ENCODE measurements at places on chromosomes 16 and 17.

- DNase-seq: no peak
Measured at GRCh38 chr16:49461517-49461951, 87.9 kb downstream of the C16orf78 start.

GRCh38 chr16:66824006-66824405, 6.8 kb downstream of the NAE1 start:
- DNase-seq: no peak

DNA sequence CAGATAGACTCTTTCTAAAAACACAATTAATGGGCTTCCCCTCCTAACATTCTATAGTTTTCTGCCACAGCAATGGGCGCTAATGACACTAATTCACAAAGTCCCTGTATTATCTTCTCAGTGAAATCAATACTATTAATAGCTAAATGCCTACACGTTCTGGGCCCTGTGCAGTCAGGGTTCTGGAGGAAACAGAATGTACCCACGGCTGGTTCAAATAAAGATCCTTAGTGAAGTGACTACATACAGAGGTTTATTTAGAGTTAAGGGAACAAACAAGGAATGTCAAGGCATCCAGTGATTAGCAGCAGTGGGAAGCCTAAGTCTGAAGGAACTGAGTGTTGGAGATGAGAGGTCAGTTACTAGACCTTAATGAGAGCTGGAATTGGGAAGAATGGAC, 43.5 kb upstream of the MTMR4 start:
- no peak for DNase-seq

DNA sequence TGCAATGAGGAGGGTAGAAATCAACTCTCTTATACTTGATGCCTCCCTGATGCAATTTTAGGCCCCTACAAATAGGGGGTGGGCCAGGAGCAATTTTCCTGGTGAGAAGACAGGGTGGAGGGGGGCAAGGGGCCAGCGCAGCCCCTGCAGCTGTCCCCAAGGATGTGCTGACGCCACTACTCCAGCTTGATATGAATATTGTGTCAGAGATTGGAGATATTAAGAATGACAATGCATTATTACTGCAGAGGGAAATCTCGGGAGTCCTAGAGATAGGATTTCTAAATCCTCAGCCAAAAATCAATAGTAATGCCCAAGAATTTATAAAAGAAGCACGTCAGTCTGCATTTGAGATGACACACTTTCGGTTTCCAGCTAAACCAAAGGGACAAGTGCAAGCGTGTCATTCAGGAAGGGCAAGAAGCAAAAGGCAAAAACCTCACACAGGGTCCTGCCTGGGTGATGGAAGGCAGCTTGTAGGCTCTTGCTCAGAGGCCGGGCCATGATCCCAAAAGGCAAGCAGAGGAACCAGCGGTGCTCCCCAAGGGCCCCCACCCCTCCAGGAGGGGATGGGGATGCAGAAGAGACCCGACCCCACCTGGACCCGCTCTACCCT, 178.8 kb downstream of the C16orf78 start:
- DNase-seq: no peak

DNA sequence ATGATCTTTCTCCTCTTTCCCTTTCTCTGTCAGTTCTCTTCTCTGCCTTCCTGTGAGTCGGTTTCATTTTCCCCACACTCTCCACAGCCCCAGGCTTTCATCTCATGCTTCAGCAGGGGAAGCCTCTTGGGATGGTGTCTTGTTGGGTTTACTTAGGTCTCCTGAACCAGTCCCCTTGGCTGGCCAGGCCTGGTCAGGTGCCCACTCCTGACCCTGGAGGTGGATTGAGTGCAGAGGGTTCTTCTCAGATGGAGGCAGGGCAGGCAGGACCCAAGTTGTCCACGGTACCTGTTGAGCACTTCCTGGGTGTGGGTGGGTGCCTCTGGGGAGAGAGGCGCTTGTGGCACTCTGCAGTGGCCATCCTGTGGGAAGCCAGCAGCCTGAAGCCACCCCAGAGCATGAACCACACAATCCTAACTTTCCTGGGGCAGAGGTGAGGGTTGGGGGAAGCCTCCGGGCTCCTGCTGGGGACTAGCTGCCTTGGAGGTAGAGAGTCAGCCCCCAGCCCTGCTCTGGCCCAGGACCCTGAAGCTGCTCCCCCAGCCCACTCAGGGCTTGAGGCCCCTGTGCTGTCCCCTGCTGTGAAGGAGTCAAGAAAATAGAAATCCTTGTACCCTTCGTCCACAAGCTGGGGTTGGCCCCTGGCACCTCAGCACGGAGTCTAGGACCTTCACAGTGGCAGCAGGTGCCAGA, 2.0 kb upstream of the RAP1GAP2 start:
- DNase-seq: no peak
